ENCODE measurements at places on chromosomes 12 and 14. TPM values are rescaled to one million over a fixed set of nuclear protein-coding genes. Genes with fewer than 3 reads are reported as not detected.

The ESRRB gene
- not detected for total RNA-seq

The KRT82 gene
- not detected for total RNA-seq

The ERBB3 gene
- 4.2 TPM for total RNA-seq

The CISTR gene
- total RNA-seq, result not detected

The IGF1 gene
- 0.09 TPM for total RNA-seq

The NID2 gene
- 675 TPM for total RNA-seq

The AACS gene
- 27.2 TPM for total RNA-seq

The ERH gene
- total RNA-seq, result 92.1 TPM

The RASSF8 gene
- 31.2 TPM for total RNA-seq

The MGST1 gene
- total RNA-seq, result 288 TPM

The DNAI7 gene
- total RNA-seq, result not detected

The ANKRD52 gene
- 15.3 TPM for total RNA-seq

The RNASE9 gene
- total RNA-seq, result not detected

The PSMB11 gene
- total RNA-seq, result not detected

The TMEM120B gene
- total RNA-seq, result 6.5 TPM

The DAO gene
- not detected for total RNA-seq

The FMNL3 gene
- total RNA-seq, result 12.3 TPM

The CCDC175 gene
- total RNA-seq, result not detected

The CDH24 gene
- 3.5 TPM for total RNA-seq

The LMBR1L gene
- total RNA-seq, result 42.3 TPM

The SMCO2 gene
- total RNA-seq, result not detected

The RAD51AP1 gene
- not detected for total RNA-seq

The SPX gene
- 10.4 TPM for total RNA-seq

The FOXM1 gene
- 3.3 TPM for total RNA-seq

The DGKA gene
- total RNA-seq, result 53.5 TPM

The STON2 gene
- 0.51 TPM for total RNA-seq

The AP5M1 gene
- 18.1 TPM for total RNA-seq

The DENND5B gene
- total RNA-seq, result 7.1 TPM

The SAMD15 gene
- 1.3 TPM for total RNA-seq

Data from pericardium fibroblast (primary cell).